ENCODE measurements at places on chromosomes 2 and 18.

- DNase-seq = no peak
Measured at GRCh38 chr2:86393521-86394491, 47.4 kb upstream of the KDM3A start.

GRCh38 chr2:98508709-98509066 lies 64.0 kb downstream of the INPP4A start:
- peak; percentile 48 for DNase-seq

DNA sequence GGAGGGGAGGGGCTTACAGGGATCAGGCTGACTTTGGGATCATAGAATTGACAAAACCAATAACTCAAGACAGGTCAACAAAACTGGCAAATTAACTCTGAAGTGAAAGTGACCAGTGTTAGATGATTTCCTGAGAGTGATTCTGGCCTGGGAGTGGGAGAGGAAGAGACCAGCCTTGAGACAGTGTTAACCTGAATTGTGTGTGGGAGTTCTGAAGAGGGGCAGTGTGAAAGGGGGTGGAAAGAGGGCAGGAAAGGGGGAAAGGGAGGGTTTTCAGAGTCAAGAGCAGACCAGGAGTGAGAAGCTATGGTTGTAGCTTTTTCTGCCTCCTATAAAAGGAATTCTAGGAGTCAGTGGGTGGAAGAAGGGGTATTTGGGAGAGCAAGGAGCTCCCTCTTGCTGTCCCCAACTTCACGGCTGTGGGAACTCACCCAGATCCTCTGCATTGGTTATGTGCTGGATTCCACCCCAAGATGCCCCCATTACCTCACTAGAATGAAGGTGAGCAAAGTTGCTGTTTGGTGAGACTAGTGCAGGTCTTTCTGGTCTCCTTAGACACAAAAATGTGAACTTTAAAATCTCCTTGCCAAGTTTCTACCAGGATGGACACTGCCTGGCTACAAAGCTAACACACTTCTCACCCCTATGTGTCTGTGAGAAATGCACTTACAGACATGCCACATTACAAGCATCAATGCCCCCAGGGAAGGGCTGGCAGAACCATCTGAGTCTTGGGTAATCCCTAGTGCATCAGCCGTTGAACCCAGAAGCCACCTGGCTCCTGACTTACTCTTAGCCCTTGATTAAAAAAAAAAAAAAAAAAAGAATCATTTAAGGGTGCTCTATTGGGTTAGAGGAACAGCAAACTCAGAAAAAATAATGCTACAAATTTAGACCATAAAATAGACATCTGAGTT lies 61.6 kb downstream of the BMP10 start:
- no peak for DNase-seq

DNA sequence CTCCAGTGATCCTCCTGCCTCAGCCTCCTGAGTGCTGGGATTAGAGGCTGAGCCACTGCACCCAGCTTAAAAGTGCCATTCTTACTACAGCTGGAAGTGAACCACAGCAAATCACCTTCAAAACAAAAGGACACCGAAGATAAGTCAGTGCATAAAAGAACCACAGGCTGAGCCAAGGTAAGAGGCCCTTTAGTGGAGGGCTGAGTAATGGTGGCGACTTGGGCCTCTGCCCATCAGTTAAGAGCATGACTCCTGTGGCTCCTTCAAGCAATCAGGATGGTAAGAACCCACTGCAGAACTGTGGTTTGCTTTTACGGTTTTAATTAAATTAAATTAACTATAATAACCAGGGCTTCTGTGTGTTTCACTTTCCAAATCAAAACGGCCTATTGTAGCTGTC lies 75.1 kb downstream of the CTAGE1 start:
- peak; percentile 71 for DNase-seq

GRCh38 chr2:30677861-30678385 lies 129.3 kb downstream of the CAPN13 start:
- no peak for DNase-seq

DNA sequence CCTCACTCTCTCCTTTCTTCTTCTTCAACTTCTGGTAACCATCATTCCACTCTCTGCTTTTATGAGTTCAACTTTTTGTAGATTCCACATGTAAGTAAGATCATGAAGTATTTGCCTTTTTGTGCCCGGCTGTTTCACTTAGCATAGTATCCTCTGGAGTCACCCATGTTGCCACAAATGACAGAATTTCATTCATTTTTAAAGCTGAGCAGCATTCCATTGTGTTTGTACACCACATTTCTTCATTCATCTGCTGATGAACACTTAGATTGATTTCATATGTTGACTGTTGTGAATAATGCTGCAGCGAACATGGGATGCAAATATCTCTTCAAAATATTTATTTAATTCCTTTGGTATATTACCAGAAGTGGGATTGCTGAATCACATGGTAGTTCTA lies 133.6 kb upstream of the ERBB4 start:
- no peak for DNase-seq

GRCh38 chr2:190996947-190997346 lies 17.0 kb downstream of the STAT1 start:
- no peak for DNase-seq

DNA sequence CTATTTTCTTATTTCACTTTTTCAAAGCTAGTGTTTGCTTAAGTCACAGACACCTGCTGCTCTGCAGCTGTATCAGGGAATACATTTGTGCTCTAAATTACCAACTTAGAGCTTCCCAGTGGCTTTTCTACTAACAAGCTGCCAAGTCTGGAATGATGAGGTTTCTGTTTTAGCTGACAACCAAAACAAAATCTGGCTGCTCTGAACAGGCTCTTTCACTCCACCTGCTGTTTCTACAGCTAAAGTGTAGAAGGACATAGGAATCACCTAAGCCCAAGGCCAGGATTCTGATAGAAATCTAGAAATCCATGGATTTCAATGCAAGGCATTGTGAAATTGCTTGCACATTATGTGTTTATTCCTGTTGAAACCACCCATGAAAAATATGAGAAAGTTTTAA lies 201.2 kb downstream of the SUCLG1 start:
- DNase-seq = no peak

GRCh38 chr2:60490848-60491247 lies 62.6 kb downstream of the BCL11A start:
- DNase-seq = no peak

DNA sequence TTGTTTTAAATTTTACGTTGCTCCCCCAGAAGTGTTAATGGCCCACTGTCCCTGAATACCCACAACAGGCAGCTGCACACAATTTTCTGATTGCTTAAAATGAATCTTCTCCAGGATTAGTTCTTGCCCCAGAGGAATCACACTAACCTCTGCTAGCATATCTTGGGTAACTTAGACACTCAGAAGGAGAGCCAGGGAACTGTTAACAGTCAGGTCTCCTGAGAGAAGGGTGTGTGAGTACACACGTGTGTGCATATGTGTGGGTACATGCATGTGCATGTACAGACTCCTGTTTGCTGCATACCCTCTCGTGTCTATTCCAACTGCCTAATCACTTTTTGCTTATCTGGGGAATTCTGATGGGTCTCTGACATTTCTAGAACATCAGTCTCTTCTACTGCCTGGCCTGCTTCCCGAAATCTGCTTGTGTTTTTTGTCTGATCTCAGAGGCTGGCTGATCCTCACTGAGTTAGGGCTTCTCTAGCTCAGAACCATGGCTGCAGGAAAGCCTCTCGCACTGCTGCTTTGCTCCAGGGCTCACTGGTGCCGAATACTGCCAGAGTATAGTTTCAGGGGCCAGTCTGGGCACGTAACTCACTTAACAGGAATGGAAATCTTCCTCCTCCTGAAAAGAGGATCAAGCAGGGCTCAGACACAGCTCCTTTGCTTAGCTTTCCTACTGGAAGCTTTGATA lies 62.8 kb downstream of the PRELID3A start:
- no peak for DNase-seq

DNA sequence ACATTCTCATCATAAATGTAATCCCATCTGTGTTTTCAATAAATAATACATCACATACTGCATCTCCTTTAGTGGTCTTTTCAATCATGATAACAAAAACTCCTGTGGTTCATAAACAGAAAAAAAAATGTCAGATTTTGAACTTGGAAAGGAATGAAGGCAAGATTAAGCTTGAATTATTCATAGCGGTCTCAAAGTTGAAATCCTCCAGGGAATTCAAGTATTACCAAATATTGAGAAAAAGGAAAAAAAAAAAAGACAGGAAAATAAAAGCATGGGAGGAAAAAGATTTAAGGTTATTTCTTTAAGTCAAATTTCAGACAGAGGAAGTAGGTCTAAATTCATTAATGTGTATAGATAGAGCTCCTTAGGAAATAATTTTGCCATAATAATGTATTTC lies 92.1 kb downstream of the COLEC12 start:
- no peak for DNase-seq

DNA sequence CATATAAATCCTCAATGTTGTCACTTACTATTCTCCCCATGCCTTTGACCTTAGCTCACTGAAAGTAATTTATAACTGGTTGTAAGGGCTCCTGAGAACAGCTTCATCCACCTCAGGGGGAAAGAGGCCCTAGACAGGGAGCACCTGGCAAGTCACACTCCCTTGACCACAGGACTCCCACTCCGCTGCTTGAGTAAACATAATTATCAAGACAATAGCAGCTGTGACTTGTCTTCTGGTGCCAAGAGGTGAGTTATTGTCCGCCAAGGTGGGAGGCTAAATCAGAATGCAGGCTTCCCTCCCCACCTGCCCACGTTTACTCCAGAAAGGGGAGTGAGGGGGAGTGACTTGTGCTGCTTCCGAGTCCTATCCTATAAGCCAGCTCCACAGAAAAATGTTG lies 230.6 kb upstream of the LRATD1 start:
- no peak for DNase-seq

DNA sequence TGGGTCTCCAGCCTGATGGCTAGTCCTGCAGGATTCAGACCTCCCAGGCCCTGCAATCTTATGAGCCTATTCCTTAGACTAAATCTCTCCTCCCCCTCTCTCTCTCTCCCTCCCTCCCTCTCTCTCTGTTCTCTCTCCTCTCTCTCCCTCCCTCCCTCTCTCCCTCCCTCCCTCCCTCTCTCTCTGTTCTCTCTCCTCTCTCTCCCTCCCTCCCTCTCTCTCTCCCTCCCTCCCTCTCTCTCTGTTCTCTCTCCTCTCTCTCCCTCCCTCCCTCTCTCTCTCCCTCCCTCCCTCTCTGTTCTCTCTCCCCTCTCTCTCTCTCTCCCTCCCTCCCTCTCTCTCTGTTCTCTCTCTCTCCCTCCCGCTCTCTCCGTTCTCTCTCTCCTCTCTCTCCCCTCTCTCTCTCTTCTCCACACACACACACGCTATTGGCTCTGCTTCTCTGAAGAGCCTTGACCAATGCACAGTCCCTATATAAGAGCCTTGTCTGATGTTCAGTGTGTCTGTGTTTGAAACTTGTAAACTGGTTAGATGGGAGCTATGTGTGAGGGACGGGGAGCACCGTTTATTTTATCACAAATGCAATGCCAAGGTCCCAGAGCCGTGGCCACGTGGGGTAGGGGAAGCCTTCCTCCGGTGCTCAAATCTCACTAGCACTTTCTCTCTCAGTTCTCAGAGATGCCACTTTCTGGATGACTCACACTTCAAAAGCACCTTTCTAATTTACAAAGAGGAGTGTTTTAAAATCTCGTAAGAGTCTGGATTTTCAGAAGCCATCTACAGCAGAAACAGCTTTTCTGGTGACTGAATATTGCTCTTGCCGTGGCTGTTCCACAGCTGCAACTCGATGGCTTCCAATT lies 9.4 kb upstream of the PRLH start:
- peak; percentile 26 for DNase-seq

- no peak for DNase-seq
Measured at GRCh38 chr2:230234122-230234722, 8.7 kb downstream of the SP140 start.

GRCh38 chr18:12595571-12596255 lies 62.2 kb downstream of the SPIRE1 start:
- DNase-seq = no peak

- no peak for DNase-seq
Measured at GRCh38 chr2:134120406-134120732, 133.5 kb upstream of the MGAT5 start.

- DNase-seq = no peak
Measured at GRCh38 chr2:121688820-121689219, 39.6 kb upstream of the CLASP1 start.

DNA sequence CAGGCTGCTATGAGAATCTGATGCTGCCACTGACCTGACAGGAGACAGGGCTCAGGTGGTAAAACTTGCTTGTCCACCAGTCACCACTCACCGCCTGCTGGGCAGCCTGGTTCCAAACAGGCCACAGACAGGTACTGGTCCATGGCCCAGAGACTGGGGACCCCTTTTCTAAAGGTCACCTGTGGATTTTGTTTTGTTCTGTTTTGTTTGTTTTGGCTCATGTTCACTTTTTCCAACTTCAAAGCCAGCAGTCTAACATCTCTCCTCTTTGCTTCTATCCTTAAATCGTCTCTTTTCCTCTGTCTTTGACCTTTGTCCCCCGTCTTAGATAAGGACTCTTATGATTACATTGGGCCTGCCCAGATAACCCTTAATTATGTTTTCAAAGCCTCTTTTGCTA lies 3.3 kb upstream of the CERKL start:
- no peak for DNase-seq

DNA sequence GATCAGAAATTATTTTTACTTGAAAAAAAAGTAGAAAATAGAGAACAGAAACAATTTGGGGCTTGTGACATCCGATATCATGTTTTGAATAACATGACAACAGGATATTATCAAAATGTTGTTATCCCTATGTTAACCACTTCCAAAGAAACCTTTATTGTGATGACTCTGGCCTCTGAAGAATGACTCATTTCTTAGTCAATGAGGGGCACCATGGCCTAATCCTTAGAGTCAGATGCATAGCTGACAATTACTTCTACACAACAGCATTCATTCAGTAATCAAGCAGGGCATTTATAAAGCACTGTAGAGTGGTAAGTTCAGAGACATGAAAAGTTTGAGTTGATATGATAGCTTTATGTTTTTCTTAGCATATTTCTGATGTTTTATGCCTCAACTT lies 703.0 kb downstream of the RNF144A start:
- no peak for DNase-seq

- no peak for DNase-seq
Measured at GRCh38 chr2:126886916-126887280, 11.8 kb upstream of the TEX51 start.

GRCh38 chr2:220959391-220959802 lies 612.7 kb downstream of the EPHA4 start:
- DNase-seq = no peak

DNA sequence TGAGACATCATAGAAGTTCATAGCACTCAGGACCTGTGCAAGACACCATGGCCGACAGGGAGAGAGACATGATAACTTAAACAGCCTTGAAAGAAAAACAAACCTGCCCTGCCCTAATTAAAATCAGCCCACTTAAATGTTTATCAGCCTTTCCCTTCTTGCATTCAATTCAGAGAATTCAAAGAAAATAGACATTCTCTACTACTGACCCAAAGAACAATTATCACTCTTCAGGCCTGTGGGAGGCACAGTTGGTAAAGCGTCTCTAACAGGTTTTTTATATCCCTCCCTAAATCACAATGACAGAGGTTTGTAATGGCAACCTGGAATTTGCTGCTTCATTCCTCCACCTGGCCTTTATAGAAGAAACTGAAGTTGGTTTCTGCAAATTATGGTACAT lies 1.7 kb downstream of the CDK15 start:
- no peak for DNase-seq

DNA sequence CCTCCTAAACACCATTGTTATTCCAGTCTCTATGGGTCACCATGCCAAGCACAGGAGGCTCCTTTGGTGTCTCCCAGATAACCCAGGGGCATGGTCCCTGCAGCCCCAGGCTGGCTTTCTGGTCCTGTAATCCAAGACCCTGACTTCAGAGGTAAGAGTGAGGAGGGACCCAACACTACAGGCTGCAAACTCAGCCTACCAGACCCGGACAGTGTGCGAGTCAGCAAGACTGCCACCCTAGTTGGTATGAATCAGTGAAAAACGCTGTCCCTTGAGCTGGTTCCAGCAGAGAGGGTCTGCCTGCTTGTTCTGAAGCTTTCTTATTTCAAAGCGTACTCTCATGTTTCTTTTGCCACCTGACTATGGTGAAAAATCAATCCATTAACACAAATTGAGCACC lies 47.6 kb upstream of the ZFP36L2 start:
- no peak for DNase-seq
